CD4-positive, alpha-beta T cell (primary cell): ENCODE measurements at places on chromosomes 2 and 18. TPM values are rescaled to one million over a fixed set of nuclear protein-coding genes. Genes with fewer than 3 reads are reported as not detected.

DNA sequence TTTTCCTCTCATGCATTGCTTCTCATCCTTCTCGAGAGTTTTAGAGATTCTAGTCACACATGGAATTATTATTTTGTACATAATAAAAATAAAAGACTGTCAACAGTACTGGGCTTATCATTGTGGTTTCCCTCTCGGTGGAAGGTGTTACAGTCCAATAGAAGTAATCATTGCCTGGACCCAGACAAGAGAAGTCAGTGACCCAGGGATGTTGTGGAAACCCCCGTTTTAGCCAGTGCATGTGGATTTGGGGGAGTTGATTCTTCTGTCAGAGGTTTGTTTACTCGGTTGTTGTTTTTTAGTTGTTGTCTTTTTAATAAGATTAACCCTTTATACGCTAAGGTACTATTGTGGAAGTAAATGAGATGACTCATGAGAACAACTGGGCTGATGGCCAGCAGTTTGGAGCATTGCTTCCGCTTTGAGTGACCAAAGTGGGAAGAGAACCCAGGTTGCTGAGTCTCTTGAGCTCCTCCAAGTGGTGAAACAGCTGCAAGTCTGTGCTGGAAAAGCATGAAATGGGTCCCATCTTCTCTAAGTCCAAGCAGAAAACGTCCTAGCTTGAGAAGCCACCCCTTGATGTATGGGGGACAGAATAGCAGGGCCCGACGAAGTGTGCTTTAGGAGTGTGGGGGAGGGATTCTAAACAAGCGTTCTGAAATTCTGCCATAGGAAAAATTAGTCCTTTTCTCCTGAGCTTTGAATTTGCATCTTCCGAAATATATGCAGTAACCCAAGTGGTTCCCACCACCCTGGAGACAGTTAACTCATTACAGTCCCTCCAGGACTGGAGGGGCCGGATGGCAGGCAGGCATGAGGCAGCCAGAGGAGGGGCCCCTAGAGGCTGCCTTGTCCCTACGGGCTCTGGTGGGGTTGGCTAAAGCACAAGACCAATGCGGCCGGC lies 61.8 kb upstream of the GPR45 start:
- H3K4me3 ChIP-seq, result no peak overlapping the region
- no peaks in the 10 kb centered on the region for H3K4me1 ChIP-seq
- H3K27ac ChIP-seq, result no peak overlapping the region
- H3K27me3 ChIP-seq, result peaks cover 5% of the 10 kb centered on the region
- H3K36me3 ChIP-seq, result no peaks in the 10 kb centered on the region

RIT2 gene
- total RNA-seq, result not detected

GRCh38 chr2:42110641-42111322 lies 58.4 kb upstream of the EML4 start:
- H3K27me3 ChIP-seq, result no peaks in the 10 kb centered on the region
- H3K4me1 ChIP-seq, result peaks cover 88% of the 10 kb centered on the region
- H3K4me3 ChIP-seq, result no peak overlapping the region
- no peak overlapping the region for H3K27ac ChIP-seq
- no peak for DNase-seq

FKBP1B gene
- total RNA-seq, result 0.47 TPM
